Stimulated activated CD8-positive, alpha-beta memory T cell treated with anti-CD3 and anti-CD28 coated beads, Interleukin-7, amount 100 ng/mL, for 1 hour (primary cell): ENCODE measurements at places on chromosomes 6 and 20.
A peak's percentile ranks its signal among the peaks of the same experiment; 100 is the strongest.

- peak; percentile 26 for DNase-seq
Measured at GRCh38 chr6:37239950-37240713, 17.4 kb upstream of the TBC1D22B start.

DNA sequence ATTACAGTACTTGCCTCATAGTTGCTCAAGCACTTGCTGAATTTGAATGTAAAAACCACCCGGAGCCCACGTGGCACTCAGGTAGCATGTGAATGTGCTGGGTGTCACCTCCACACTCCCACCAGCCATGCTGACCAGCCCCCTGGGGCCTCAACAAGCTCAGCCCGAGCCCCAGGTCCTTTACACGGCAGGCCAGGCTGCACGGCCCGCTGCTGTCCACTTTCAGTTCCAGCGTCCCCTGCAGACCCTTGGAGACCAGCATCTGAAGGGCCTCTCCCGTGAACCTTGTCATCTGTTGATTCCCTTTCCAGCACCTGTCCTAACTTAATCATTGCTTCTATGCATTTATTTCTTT, 33.3 kb upstream of the ZBP1 start:
- no peak for DNase-seq

DNA sequence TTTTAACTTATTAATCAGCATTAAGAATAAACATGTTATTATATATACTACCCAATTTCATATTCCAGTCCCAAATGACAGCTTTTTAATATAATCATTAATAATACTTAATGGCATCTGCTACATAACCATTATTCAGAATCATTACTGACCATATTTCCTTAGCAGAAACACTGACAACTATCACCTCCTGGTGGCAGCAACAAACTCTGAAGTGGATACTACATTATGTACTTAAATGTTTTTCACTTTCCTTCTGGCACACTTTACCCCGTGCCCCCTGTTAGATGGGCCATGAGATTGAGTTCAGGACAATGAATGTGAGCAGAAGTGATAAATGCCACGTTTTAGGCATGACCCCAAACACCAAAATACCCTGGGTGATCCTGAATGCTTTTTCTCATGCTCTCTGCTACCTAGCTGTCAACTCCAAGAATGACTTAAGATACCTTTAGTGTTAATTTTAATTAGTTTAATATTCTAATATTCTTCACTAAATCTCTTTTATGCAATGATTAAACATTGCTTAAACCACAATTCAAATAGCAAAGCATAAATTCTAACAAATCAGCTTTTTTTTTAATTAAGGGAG, 77.1 kb downstream of the LMBRD1 start:
- no peak for DNase-seq

GRCh38 chr20:6039766-6040165, 14.1 kb downstream of the LRRN4 start:
- no peak for DNase-seq

GRCh38 chr6:16909658-16910360, 148.5 kb upstream of the ATXN1 start:
- no peak for DNase-seq

- no peak for DNase-seq
Measured at GRCh38 chr6:21596949-21597682, 3.6 kb downstream of the SOX4 start.

GRCh38 chr6:135540207-135540840, 42.8 kb upstream of the AHI1 start:
- no peak for DNase-seq
